ENCODE measurements at places on chromosomes 7 and 10.

DNA sequence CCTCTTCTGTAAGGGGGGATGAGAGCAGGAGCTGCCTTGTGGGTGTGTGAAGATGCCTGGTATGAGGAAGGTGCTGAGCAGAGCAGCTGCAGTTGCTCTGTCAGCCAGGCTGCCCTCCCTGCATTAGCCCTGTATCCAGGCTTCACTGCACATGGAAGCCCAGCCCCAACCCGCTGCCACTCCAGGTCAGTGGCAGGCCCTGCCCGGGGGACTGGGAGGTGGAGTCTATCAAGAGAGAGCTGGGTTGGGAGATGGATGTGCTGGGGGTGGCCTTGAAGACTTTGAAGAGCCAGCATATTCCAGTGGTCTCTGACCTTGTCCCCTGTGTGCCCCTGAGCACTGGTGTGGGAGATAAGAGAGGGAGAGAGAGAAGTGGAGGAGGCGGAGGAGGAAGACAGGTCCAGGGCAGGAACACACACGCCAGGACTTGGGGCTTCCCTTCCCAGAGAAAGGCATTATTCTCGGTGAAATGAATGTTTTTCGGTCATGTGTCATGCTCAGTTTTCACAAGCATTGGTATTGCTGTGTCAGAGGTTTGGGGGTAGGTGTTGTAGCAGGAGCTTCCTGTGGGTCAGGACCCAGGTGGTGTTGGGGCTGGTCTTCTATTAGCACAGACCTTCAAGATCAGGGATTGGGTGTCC lies 2.6 kb downstream of the PPIF start:
- DNase-seq: no peak

- DNase-seq: no peak
Observed at GRCh38 chr10:125027871-125028869, 86.2 kb downstream of the ZRANB1 start.

DNA sequence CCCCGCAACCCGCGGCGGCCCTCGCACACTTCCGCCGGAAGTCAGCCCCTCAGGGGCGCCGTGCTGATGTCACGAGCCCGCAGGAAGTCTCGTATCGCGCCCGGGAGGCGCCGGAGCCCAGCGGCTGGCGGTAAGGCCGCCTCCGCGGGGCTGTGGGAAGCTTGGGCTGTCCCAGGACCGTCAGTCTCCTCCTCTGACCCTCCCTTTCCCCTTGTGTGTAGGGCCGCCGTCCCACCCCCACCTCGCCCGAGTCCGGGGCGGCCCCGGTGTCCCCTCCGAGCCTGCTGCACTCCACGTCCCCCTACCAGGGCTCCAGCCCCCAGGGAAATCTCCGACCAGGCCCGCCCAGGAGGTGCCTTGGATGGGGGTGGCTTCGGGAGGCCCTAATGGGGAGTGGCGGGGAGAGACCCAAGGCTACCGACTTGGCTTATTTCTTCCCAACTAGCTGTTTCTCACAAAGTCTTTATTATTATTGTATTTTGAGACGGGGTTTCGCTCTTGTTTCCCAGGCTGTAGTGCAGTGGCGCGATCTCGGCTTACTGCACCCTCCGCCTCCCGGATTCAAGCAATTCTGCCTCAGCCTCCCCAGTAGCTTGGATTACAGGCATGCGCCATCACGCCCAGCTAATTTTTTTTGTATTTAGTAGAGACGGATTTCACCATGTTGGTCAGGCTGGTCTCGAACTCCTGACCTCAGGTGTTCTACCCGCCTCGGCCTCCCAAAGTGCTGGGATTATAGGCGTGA lies at the start of gene ZDHHC4:
ZDHHC4 (plus strand) TSS at position 86 of the 745 bp plus-strand sequence. CDS start 3,108 bp downstream, outside the sequence.
- DNase-seq: peak; percentile 94

GRCh38 chr10:46084321-46085165 lies 38.5 kb upstream of the MSMB start:
- DNase-seq: no peak
